Daoy (cell line): ENCODE measurements at places on chromosomes 7 and 10.
A peak's percentile ranks its signal among the peaks of the same experiment; 100 is the strongest.

GRCh38 chr10:79048639-79049550, 19.9 kb upstream of the ZMIZ1 start:
- DNase-seq, result no peak

- DNase-seq, result no peak
Observed at GRCh38 chr10:85045046-85045445, 716.7 kb downstream of the CCSER2 start.

GRCh38 chr10:74900297-74900696, 73.9 kb downstream of the KAT6B start:
- no peak for DNase-seq

DNA sequence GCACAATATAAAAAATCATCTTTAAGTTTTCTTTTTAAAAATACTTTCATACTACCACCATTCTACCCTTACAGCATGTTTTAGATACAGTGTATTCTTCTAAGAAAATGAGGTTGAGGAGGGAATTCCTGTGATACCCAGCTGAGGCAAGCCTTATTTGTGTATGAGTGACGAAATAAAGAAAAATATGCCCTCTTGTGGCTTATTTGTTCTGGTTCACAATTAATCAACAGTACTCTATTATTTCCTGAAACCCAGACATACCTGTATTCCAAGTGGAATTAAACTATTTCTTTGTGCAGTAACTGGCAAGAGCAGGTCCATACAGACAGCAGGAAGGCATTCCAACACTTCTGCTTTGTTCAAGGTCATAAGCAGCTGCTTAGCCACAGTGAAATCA, 4.5 kb upstream of the SEMA3D start:
- no peak for DNase-seq

GRCh38 chr7:16563281-16564022, 36.8 kb downstream of the LRRC72 start:
- DNase-seq, result no peak

DNA sequence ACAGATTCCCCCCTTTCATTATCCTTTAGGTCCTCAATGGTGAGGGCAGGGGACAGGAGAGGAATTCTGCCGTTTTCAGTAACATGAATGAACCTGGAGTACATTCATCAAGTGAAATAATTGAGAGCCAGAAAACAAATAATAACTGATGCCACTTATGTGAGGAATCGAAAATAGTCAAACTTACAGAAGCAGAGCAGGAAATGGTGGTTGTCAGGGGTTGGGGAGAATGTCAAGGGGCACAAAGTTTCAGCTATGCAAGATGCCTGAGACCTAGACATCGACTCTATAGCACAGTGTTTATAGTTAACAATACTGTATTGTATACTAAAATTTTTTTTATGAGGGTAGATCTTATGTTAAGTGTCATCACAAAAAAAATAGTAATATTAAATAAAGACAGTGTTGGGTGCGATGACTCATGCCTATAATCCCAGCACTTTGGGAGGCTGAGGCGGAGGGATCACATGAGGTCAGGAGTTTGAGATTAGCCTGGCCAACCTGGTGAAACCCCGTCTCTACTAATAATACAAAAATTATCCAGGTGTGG, 1219.8 kb downstream of the GATA3 start:
- DNase-seq, result peak; percentile 4

DNA sequence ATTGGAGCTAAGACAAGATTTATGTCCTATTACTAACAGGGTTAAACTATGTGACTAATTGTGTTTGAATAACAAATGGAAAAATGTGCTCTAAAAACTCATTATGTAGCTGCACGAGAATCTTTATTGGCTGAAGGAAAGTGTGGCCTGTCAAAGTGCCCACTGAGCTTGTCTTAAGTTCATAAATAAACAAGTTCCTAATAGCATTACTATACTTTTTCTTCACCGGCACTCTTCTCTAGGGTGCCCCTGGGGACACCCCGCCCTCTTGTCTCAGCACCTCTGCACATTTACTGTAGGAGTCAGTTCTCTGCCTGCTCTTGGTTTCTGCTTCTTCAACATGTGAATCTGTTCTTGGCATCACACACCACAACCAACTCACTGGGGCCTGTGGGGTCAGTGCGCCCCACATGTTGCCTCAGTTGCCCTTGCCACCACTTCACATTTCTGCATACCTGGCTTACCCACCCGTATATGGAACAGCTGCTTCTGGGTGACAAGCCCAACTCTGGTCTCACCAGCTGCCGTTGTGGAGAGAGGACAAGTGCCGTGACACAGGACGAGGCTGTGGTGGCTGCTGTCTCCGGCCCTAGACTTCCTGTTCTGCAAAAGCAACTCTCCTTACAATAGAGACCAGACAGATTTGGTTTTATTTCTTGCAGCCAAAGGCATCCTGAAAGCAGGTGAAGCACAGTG, 96.3 kb upstream of the DDC start:
- DNase-seq, result no peak

- DNase-seq, result peak; percentile 83
Observed at GRCh38 chr7:20083781-20084180, 133.4 kb downstream of the MACC1 start.

DNA sequence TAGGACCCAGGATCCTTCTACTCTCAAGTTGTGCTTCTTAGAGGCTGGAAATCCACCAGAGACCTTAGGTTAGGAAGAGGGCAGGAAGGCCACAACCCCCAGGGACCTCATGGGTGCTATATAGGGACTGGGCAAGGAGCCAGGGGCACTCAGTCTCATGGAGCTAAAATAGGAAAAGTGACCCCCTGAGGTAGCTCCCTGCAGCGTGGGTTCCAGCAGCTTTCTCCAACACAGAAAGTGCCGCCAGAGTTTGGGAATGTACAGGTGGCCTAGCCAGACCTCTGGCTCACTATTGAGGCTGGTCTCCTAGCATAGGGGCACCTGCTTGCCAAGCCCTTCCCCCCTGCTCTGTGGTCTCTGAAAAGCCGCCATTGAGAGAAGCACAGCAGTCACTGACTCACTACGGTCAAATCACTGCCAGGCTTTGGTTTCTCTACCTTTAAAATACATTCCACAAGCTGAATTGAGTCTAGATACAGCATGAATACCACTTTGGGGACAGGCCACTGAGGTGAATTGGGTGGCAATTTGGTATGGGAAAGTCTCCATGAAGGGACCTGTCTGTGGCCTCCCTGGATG, 333.2 kb upstream of the PODXL start:
- DNase-seq, result peak; percentile 72

DNA sequence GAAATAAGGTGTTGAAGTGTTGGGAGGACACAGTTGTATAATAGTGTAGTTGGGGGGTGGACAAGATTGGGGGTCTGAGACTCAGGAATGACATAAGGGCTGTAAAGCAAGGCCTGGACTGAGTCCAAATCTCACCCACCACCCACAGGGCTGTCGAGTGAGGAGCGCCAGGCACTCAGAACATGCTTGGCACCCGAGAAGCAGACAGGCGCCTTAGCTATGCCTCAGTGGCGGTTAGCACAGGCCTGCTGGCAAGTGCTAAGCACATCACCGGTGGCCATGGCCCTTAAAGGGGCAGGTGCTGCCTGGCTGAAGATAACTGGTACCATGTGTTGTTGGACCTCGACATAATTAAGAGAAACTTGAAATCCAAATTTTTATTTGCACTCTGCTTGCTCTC, 90.7 kb downstream of the COL13A1 start:
- no peak for DNase-seq

- no peak for DNase-seq
Observed at GRCh38 chr10:114499630-114500190, 95.4 kb upstream of the AFAP1L2 start.
